Activated CD8-positive, alpha-beta T cell treated with anti-CD3 and anti-CD28 coated beads for 36 hours (primary cell): ENCODE measurements at places on chromosomes 2 and 18. TPM values are rescaled to one million over a fixed set of nuclear protein-coding genes. Genes with fewer than 3 reads are reported as not detected.

- peak; percentile 76 for DNase-seq
Observed at GRCh38 chr2:230602562-230603230, 109.9 kb upstream of the CAB39 start.

Gene FAM136A
- 63.0 TPM for total RNA-seq

GRCh38 chr2:177584030-177584692, 191.6 kb downstream of the AGPS start:
- no peak for DNase-seq

Gene LOXHD1
- 0.11 TPM for total RNA-seq

Gene PLGLB2
- 0.32 TPM for total RNA-seq

DNA sequence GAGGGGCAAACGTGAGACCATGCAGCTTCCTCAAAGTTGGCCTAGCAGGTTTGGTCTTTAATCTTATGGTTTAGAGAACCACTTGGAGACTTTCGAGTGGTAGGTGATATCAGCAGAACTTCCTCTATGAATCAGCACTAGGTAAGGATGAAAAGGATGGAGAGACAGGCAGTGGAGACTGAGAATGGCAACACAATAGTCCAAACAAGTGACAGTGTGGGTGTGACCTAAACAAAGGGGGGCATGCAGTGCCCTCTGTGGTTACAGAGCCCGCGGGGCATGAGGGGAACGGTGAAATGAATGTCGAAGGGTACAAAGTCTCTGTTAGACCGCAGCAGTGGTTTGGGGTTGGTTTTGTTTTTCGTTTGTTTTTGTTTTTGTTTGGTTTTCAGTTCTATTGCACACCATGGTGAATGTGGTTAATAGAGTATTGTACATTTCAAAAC, 143.9 kb downstream of the L3MBTL4 start:
- no peak for DNase-seq
